ENCODE measurements at places on chromosomes 4 and X.

GRCh38 chr4:22476011-22476410 is 39.9 kb downstream of the ADGRA3 start:
- no peak for DNase-seq

GRCh38 chr4:82501154-82501442 is 60.7 kb downstream of the TMEM150C start:
- DNase-seq = no peak

GRCh38 chr4:87298362-87298761 is 24.3 kb downstream of the HSD17B13 start:
- DNase-seq = no peak

DNA sequence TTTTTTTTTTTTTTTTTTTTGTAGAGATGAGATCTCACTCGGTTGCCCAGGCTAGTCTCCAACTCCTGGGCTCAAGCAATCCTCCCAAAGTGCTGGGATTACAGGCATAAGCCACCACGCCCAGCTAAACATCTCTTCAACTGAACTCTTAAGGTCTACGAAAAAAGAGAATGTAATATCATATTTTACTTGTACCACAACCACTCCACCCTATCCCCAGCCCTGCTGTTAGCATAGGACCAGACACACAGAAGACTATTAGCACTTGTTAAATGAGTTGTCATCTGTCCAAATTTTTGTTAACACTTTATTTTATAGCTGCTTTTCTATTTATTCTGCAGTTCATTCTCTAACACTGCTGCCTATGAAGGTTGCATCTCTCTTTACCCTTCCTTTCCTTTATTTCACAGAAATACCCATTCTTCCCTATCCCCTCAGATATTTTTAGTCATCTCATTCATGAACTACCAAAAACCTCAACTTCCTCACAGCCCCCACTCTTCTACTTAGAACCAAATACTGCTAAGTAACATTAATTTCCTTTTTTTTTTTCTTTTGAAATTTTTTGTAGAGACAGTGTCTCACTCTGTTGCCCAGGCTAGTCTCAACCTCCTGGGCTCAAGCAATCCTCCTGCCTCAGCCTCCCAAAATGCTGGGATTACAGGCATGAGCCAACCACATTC is 10.1 kb downstream of the SNX12 start:
- no peak for DNase-seq

- no peak for DNase-seq
Observed at GRCh38 chr4:89055157-89056080, 1.6 kb downstream of the FAM13A start.

DNA sequence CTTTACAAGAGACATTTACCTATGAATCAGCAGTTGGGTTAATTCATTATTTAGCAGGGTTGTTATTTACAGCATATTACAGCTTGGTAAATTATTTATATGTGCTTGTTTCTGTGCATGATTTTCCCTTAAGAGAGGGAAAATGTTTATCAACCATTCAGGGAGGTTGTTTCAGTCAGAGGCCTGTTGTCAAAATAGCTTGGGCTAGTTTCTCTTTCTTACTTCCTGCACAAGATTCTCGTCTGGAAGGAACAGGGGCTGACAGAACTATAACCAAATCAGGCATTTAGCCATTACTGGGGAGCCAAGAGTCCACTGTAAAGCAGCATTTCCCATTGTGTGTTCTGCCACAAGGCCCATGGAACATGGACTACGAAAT is 135.8 kb downstream of the HS6ST2 start:
- DNase-seq = no peak

GRCh38 chr4:76548704-76549103 is 113.7 kb downstream of the SHROOM3 start:
- DNase-seq = no peak

GRCh38 chrX:16585486-16586376 is 64.2 kb upstream of the S100G start:
- no peak for DNase-seq

DNA sequence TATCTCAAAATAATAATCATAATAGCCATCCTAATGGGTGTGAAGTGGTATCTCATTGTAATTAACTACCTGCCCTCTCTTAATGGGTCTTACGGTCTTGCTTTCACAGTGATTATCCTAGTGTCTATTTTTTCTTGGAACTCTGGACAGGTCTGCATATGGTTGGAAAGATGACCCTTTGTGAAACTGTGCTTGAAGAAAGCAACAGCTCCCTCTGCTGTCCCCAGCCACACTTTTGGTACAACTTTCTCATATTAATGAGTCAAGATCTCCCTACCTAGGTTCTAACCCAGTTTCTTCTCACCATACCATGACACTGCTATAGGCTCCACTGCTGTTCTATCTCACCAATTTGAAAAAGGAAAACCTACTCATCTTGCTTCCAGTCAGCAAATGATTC is 2.4 kb downstream of the TFDP3 start:
- no peak for DNase-seq

- no peak for DNase-seq
Observed at GRCh38 chr4:13476915-13477314, 7.2 kb downstream of the RAB28 start.

Measured in NCI-H774 (cell line).